BE2C (cell line): ENCODE measurements at places on chromosomes 11 and 22.

DNA sequence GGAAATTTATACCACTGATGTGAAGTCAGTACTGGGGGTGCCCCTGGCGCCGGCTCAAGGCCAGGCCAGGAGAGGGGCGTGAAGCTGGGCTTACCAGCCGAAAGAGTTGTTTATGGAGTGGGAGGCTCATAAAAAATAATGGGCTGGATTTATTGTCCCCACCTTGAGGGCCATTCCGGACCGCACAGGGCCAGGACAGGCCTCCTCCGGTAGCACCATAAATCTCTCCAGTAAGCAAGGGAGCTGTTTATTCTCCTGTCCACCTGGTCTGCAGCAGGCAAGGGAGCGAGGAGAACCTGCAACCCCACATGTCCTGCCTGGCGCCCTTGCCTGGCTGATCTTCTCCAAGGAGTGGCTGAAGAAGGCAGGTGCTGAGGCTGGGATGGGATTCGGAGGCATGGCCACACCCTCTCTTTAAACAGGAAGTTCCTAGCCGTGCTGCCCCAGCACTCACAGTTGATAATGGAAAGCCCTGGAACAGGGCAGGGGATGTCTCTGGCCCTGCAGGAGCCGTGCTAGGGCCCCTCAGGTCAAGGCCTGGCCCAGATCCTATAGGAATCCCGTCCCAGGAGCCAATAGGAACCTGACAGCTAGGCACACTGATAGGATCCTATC, 65.1 kb downstream of the SCUBE1 start:
- DNase-seq, result no peak

DNA sequence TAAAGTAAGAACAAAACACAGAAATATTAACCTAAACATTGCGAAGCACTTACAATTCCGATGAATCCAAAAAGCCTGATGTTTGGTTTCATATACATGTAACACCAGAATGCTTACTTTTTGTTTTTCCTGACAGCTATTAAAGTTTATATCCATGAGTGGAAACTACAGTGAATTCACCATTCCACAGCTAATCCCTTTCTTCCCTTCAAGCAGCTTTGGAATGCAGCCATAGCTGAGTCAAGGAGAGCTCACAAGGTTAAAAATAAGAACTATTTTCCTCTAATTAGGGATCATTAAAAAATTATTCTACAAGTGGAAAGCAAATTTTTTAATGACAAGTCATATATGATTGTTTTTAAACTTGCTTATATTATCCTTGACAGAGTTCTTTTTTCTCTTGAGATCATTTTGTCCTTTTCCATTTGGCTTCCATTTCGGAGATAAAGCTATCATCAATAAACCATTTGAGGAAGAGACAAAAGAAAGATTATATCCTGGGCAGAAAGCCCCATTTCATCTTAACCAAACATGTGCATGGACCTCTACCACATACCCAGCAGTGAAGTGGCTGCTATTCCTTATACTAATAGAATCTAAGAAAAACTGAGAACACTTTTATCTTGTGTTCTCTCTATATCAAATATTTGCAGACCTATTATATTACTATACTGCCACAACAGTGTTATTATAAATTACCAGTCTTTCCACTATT, 19.7 kb upstream of the FIBIN start:
- no peak for DNase-seq

GRCh38 chr11:92131289-92131865, 93.2 kb upstream of the FAT3 start:
- no peak for DNase-seq

DNA sequence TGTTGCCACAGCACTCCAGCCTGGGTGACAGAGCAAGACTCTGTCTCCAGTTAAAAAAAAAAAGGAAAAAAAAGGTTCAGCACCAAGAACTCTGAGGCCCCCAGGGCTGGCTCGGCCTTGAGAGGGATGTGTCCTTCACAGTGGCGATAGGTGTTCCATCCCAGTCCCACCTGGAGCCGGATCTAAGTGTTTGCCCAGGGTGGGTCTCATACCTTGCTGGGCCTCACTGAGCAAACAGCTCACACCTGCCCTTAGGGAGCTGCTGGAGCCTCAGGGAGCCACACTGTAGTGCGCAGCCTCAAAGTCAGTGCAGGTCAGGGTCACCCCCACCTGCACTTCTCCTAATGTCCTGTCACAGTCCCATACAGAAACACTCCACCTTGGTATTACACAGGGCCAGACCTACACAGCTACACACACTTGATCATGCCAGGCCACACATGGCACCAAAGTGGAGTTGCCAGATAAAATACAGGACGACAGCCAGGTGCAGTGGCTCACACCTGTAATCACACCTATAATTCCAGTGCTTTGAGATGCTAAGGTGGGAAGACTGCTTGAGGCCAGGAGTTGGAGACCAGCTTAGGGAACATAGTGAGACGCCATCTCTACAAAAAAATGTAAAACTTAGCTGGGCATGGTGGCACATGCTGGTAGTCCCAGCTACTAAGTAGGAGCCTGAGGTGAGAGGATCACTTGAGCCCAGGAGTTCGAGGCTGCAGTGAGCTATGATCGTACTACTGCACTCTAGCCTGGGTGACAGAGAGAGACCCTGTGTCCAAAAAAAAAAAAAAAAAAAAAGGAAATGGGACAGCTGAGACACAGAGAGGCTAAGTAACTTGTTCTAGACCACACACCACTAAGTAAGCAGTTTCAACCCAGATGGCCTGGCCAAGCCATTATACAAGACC, 7.3 kb downstream of the STARD10 start:
- no peak for DNase-seq

DNA sequence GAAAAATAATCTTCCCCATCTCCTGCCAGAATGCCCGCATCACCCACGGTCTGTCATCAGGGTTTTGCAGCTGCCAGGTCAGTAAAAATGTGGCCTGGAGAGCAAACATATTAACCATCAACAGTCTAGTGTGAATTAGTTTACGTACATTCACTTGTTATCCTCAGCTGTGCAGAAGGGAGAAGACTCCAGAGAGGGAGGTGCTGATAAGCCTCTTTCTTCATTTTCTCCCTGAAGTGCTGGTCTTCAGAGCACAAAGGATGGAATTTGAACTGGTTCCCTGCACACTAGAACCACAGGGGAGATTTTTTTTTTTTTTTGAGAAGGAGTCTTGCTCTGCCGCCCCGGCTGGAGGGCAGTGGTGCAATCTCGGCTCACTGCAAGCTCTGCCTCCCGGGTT, 8.2 kb downstream of the FGF19 start:
- DNase-seq, result no peak

- DNase-seq, result no peak
Observed at GRCh38 chr11:66889960-66890359, 33.1 kb downstream of the LRFN4 start.

DNA sequence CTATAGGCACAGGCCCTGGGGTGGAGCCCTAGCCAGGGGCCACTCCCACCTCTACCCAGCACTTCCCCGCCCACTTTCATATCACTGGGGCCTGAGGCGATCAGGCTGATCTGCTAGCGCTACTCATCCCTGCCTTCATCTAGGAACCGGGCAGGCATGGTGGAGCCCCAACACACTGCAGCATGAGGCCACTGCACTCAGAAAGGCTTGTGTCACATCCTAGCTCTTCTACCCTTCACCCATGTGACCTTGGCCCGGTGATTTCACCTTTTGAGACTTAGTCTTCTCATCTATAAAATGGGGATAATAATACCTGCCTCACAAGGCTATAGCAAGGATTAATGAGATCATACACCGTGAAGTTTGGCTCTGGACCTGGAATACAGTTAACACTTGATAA, 18.1 kb upstream of the GDPD5 start:
- DNase-seq, result no peak

- DNase-seq, result no peak
Observed at GRCh38 chr22:36514766-36515165, 7.9 kb upstream of the FOXRED2 start.

- DNase-seq, result no peak
Observed at GRCh38 chr11:31529189-31529588, 19.6 kb downstream of the ELP4 start.

- no peak for DNase-seq
Observed at GRCh38 chr22:23581260-23581650, 1.2 kb upstream of the IGLL1 start.

- no peak for DNase-seq
Observed at GRCh38 chr11:120522736-120523135, 11.2 kb downstream of the GRIK4 start.

GRCh38 chr22:26839216-26839615, 181.8 kb downstream of the MIAT start:
- DNase-seq, result no peak

- no peak for DNase-seq
Observed at GRCh38 chr11:7559398-7560283, 45.8 kb downstream of the PPFIBP2 start.
